Mammary microvascular endothelial cell (primary cell): ENCODE measurements at places on chromosomes 3 and 15. TPM values are rescaled to one million over a fixed set of nuclear protein-coding genes. Genes with fewer than 3 reads are reported as not detected.

The ADAMTS9 gene
- total RNA-seq, result 48.9 and 51.8 TPM in 2 replicates

The ZBED2 gene
- not detected in 2 replicates for total RNA-seq

The TGFBR2 gene
- total RNA-seq, result 325 and 339 TPM in 2 replicates

The SLC2A2 gene
- total RNA-seq, result 0.05 TPM in 1 of 2 replicates, not detected in the other

The NANOGP8 gene
- total RNA-seq, result 0.20 TPM in 1 of 2 replicates, not detected in the other

The GP5 gene
- total RNA-seq, result 0.13 TPM in 1 of 2 replicates, not detected in the other

The MYD88 gene
- total RNA-seq, result 38.0 and 45.5 TPM in 2 replicates

The LSAMP gene
- total RNA-seq, result not detected in 2 replicates

The CYP19A1 gene
- total RNA-seq, result not detected in 2 replicates

The GABRR3 gene
- total RNA-seq, result not detected in 2 replicates
